GM04503 (cell line): ENCODE measurements at places on chromosomes 3 and 15.

- no peak for DNase-seq
Observed at GRCh38 chr3:126537730-126538281, 13.9 kb downstream of the CHST13 start.

GRCh38 chr3:5194801-5195509, 7.4 kb downstream of the EDEM1 start:
- DNase-seq = no peak

GRCh38 chr3:37558580-37558979, 303.1 kb upstream of the CTDSPL start:
- no peak for DNase-seq

GRCh38 chr15:91537856-91538255, 315.7 kb upstream of the SLCO3A1 start:
- DNase-seq = no peak

DNA sequence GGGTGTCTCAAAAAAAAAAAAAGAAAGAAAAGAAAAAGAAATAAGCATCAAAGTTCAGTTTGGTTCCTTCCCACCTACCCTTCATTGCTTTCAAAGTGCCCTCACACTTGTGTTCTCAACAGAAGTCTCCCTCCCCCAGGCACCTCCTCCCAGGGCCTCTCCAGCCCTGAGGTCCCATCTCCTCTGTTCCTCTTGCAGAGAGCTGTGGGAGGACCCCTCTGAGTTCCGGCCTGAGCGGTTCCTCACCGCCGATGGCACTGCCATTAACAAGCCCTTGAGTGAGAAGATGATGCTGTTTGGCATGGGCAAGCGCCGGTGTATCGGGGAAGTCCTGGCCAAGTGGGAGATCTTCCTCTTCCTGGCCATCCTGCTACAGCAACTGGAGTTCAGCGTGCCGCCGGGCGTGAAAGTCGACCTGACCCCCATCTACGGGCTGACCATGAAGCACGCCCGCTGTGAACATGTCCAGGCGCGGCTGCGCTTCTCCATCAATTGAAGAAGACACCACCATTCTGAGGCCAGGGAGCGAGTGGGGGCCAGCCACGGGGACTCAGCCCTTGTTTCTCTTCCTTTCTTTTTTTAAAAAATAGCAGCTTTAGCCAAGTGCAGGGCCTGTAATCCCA, 6.1 kb downstream of the CYP1A2 start:
- no peak for DNase-seq

DNA sequence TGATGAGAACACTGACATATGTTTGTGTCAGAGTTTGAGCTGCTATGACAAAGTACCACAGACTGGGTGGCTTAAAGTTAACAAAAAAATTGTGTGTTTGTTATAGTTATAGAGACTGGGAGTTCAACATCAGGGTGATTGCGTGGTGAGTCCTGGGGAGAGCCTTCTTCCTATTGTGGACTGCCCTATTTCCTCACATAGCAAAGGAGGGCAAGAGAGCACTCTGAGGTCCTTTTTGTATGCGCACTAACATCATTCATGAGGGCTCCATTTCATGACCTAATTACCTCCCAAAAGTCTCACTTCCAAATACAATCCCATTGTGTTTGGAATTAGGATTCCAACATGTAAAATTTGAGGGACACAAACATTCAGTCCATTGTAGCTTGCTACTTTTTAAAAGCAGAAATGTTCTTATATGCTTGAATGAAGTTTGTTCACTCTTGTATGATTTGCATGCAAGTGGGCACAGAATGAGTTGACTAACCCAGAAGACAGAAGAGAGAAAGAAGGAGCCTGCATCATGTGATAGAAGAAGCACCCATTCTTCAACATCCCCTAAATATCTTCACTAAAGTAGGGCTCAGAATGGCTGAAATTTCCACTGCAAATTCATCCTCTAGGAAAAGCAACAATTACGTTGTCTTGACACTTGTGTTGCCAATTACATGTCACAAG, 18.9 kb upstream of the ALCAM start:
- DNase-seq = no peak

DNA sequence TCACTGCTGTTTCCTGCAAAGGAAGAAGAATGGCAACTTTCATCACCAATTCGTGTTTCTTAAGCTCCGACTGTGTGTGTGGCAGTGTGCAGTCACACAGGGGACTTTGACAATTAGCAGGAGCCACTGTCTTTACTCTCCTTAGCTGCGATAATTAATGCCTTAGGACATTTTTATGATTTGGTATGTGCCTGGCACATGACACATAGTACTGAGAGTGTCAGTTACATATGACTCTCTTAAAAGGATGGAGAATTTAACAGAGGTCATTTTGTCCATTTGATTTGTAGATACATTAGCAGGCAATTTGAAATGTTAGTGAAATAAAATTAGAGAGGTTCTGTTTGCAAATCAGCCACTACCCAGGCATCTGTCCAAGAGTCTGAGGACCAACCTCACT, 128.9 kb upstream of the VEPH1 start:
- no peak for DNase-seq

GRCh38 chr3:11567516-11568467, 75.9 kb downstream of the VGLL4 start:
- no peak for DNase-seq

DNA sequence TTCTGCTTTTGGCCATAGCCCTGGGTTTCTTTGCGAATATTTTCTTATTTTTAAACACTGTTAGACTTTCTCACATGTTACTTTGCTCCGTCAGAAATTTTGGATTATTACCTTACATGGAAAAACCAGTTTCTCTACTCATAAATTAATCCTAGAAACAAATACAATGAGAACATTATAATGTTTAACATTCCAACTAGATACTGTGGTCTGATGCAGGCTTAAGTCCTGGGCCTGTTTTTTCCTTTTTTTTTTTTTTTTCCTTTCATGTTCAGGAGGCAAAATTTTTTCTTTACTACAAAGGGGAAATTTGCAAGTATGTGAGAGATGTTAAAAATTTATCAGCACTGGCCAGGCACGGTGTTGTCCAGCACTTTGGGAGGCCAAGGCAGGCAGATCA, 28.9 kb downstream of the POPDC2 start:
- no peak for DNase-seq

- DNase-seq = peak; percentile 91
Observed at GRCh38 chr15:49902685-49903501, 216.1 kb downstream of the ATP8B4 start.

- DNase-seq = no peak
Observed at GRCh38 chr3:129502641-129503408, 25.6 kb upstream of the RHO start.

DNA sequence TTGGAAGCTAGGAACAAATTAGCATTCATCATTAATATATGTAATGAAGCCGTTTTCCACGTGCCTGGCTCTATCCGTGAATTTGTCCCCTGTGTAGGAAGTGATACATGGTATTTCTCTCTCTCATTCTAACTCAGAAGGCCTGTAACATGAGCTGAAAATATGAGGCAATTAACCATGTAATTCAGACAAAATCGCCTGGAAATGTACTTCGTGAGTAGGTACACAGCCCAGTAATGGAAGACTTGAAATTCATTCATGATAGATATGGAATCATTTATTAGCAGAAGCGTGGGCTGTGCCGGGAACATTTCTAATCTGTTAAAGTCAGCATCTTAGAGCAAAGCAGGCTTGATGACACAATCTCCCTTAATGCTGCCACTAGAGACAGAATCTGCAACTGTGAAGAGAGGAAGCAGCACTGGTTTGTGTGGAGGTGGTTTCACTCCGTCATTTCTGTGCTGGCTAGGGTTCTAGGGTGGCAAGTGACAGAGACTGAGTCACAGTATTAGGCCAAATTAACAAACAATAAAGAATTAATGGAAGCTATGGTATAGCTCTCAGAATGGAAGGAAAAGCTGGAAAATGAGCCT, 225.0 kb upstream of the PROK2 start:
- DNase-seq = no peak

- DNase-seq = no peak
Observed at GRCh38 chr3:29771602-29772001, 490.7 kb downstream of the RBMS3 start.

- DNase-seq = no peak
Observed at GRCh38 chr3:152305075-152305474, 36.3 kb downstream of the MBNL1 start.

DNA sequence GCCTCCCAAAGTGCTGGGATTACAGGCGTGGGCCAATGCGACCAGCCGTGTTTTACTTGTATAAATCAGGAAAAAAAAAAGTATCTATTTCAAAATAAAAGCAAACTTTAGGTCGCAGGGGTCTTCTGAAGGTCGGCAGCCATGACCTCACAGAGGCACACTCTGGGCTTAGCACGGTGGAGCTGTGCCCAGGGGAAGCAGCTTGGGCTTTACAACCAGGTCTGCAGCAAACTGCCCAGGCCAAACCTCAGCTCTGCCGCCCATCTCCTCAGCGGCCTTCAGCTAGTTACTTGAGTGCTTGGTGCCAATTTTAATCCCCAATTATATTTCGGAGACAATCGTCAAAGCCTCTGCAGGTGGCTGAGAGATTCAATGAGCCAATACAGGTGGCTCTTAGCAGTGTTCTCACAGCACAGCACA, 30.1 kb downstream of the ZDHHC19 start:
- no peak for DNase-seq

DNA sequence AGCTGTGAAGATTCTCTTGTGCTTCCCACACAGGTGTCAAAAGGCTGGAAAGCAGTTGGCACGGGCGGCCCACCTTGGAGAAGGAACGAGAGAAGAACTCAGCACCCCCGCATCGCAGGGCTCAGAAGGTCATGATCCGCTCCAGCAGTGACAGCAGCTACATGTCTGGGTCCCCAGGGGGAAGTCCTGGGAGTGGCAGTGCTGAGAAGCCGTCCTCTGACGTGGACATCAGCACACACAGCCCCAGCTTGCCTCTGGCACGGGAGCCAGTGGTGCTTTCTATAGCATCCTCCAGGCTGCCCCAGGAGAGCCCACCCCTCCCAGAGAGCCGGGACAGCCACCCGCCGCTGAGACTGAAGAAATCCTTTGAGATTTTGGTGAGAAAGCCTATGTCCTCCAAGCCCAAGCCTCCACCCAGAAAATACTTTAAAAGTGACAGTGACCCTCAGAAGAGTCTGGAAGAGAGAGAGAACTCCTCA, 31.4 kb downstream of the STARD5 start:
- DNase-seq = no peak

GRCh38 chr3:197406266-197406665, 107.9 kb upstream of the DLG1 start:
- no peak for DNase-seq

GRCh38 chr3:178271740-178272387, 264.4 kb upstream of the KCNMB2 start:
- no peak for DNase-seq

DNA sequence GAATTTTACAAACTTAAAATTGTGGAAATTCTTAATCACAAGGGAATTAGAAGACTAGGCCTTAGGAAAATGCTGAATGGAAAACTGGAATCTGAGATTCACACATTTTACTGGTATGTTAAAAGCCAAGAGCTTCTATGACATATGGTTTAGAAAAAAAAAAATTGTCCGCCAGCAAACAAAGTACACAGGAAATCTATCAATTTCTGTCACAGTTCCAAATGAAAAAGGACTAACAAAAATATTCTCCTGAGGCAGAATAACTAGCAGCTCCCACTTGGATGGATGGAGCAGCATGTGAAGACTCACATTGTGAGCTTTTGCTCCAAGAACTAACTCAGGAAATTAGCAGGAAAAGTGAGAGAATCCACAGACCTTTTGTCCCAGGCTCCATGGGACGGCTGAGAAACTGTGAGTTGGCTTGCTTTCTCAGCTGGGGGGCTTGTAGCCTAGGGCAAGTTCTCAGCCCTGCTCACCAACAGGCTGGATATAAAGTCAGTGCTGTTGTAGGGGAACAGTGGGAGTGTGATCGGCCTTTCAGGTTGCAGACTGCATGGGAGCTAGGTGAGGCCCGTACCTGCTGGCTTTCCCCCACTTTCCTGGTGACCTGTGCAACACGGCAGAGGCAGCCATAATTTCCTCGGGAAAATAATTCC, 731.1 kb upstream of the SGO1 start:
- no peak for DNase-seq

DNA sequence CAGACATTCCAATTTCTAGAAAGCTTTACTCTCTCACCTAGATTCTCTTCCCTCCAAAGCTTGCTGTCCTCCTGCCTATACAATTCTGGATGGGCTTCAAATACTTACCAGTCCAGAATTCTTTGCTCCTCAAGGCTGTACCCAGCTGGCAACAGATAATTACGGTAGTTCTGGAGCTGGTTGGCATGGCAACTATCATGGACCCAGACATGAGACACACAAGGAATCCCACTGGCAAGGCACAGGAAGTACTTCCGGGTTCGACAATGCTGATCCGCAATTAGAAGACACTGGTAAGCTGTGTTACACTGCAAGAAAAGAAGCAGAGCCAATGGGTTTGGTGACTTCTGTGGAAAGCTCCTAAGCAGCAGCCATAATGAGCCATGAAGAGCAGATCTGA, 37.9 kb downstream of the TUBGCP4 start:
- no peak for DNase-seq

GRCh38 chr3:105585-105984, 91.0 kb upstream of the CHL1 start:
- DNase-seq = no peak

GRCh38 chr3:41746215-41746614, 215.7 kb downstream of the ULK4 start:
- no peak for DNase-seq

GRCh38 chr3:65960087-65960486, 78.6 kb downstream of the MAGI1 start:
- DNase-seq = no peak

- no peak for DNase-seq
Observed at GRCh38 chr3:172607305-172608121, 84.3 kb upstream of the TNFSF10 start.

- no peak for DNase-seq
Observed at GRCh38 chr3:123481071-123481470, 32.2 kb upstream of the ADCY5 start.

DNA sequence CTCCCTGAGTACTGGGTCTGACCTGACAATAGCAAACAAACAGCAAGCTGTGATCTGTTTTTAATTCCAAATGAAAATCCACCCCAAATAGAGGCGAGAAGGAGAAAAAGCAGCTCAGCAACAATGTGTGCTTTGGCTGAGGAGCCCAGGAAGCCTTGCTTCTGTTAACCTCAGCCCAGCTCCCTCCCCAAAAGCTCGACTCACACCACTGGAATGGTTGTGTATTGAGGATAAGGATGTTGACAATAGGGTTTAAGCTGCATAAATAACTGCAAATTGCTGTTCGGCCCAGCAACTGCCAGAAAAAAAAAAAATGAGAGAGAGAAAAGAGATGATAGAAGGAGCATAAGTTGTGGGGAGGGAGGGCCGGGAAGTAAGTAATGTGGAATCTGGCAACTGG, 104.0 kb upstream of the TBC1D5 start:
- DNase-seq = peak; percentile 60

- DNase-seq = no peak
Observed at GRCh38 chr15:75038231-75038630, 14.8 kb downstream of the PPCDC start.

GRCh38 chr3:39590806-39591205, 123.3 kb downstream of the MOBP start:
- DNase-seq = no peak
